Temporal lobe (tissue), 4 donors: ENCODE measurements at places on chromosomes 16 and 17. TPM values are rescaled to one million over a fixed set of nuclear protein-coding genes. Genes with fewer than 3 reads are reported as not detected.

The AOC3 gene
- total RNA-seq = 0.25 TPM

The NKD1 gene
- total RNA-seq = 1.5 TPM

The LPCAT2 gene
- total RNA-seq = 2.5 TPM

The HSD11B2 gene
- not detected for total RNA-seq

The PRAC1 gene
- total RNA-seq = not detected

The CD300LG gene
- not detected for total RNA-seq

The ZNF598 gene
- 5.2 TPM for total RNA-seq

The SNAI3 gene
- under 0.01 TPM for total RNA-seq

The DHRS7C gene
- total RNA-seq = not detected

The C1QL1 gene
- 2.7 TPM for total RNA-seq

The WDR90 gene
- total RNA-seq = 10.8 TPM

The SLFN12L gene
- total RNA-seq = under 0.01 TPM

The SLFN13 gene
- 0.25 TPM for total RNA-seq

The TMEM235 gene
- total RNA-seq = not detected

The RAB37 gene
- total RNA-seq = 0.49 TPM

The KRTAP4-2 gene
- total RNA-seq = not detected

The ZACN gene
- total RNA-seq = not detected

The DCTN5 gene
- total RNA-seq = 71.5 TPM

The GNGT2 gene
- 0.25 TPM for total RNA-seq

The POLR3K gene
- total RNA-seq = 2.5 TPM

The HNF1B gene
- not detected for total RNA-seq

The NME1 gene
- total RNA-seq = 37.6 TPM

The PPP1R1B gene
- 20.7 TPM for total RNA-seq

The ZFP90 gene
- 82.9 TPM for total RNA-seq

The HOXB6 gene
- total RNA-seq = not detected

The PIGL gene
- total RNA-seq = 13.5 TPM

The NUP88 gene
- total RNA-seq = 68.4 TPM

The SCGB1C2 gene
- not detected for total RNA-seq

The CCR7 gene
- 0.25 TPM for total RNA-seq

The TNFRSF17 gene
- not detected for total RNA-seq

The COA3 gene
- 56.1 TPM for total RNA-seq

The CD300LB gene
- under 0.01 TPM for total RNA-seq

The KPNA2 gene
- total RNA-seq = 28.3 TPM

The NEUROD2 gene
- 74.5 TPM for total RNA-seq
